ENCODE measurements at places on chromosomes 6 and 20. TPM values are rescaled to one million over a fixed set of nuclear protein-coding genes. Genes with fewer than 3 reads are reported as not detected.
A peak's percentile ranks its signal among the peaks of the same experiment; 100 is the strongest.

DNA sequence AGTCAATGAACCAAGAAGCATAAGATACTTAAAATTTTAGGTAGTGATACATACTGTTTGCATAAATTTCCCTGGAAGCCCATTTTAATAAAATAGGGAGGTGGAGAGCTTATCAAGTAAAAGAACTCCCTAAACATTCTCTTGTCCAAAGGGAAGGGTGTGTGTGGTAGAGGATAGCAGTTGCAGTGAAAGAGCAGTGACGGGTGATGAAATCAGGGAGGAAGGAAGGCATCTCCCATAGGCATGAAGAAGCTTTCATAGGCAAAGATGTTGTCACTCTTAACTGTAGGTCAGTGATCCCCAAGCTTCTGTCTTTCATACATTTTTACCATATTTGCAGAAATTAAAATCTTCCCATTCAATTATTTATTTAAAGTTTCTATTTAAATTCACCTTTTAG is 60.0 kb upstream of the ZNF831 start:
- DNase-seq = no peak
- no peak overlapping the region for H3K27ac ChIP-seq
- no peaks in the 10 kb centered on the region for H3K36me3 ChIP-seq

DNA sequence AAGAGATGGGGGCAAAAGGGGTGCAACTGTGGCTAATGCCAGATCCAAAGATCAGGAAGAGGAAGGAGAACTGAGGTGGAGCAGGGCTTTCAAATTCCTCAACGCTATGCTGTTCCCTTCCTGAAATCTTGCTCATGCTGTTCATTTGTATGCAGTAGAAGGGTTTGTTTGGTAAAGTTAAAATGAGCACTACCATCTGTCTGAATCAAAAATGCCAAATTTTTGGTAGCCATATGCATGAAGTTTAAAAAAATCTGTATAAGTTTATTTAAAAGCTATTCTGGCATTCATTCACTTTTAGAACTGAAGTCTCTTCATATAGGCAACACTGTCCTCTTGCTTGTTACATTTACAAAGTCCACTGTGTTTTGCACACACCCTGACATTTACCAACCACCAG is 82.2 kb downstream of the FAM229B start:
- no peak overlapping the region for H3K4me3 ChIP-seq
- no peaks in the 10 kb centered on the region for H3K36me3 ChIP-seq
- no peak overlapping the region for H3K27ac ChIP-seq
- no peaks in the 10 kb centered on the region for H3K27me3 ChIP-seq

The OPRM1 gene
- not detected for total RNA-seq

The PSMA7 gene
- total RNA-seq = 808 TPM

- no peak overlapping the region for H3K4me3 ChIP-seq
- no peaks in the 10 kb centered on the region for H3K27me3 ChIP-seq
- DNase-seq = no peak
- peak overlapping the region; percentile 42 for H3K27ac ChIP-seq
- H3K4me1 ChIP-seq = peaks cover 32% of the 10 kb centered on the region
Observed at GRCh38 chr6:142694054-142694453, 250.9 kb downstream of the HIVEP2 start.

DNA sequence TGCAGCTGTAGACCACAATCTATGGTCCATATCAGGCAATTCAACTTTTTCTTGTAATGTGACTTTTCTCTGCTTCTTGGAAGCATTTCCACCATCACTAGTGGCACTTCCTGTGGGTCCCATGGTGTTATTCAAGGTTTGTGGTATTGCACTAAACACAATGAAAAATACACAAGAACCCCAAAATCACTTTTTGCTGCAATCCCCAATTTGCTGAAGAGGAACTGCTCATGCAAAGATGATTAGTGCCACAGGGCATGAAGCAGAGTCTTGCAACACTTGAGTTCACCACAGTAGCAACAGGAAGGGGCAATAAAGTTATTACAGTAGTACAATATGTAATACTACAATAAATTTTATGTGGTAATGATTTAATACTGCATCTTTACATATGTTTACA is 16.8 kb upstream of the TAAR1 start:
- no peaks in the 10 kb centered on the region for H3K27me3 ChIP-seq
- DNase-seq = no peak
- H3K27ac ChIP-seq = no peak overlapping the region
- no peak overlapping the region for H3K4me3 ChIP-seq

The VWA7 gene
- 1.9 TPM for total RNA-seq

DNA sequence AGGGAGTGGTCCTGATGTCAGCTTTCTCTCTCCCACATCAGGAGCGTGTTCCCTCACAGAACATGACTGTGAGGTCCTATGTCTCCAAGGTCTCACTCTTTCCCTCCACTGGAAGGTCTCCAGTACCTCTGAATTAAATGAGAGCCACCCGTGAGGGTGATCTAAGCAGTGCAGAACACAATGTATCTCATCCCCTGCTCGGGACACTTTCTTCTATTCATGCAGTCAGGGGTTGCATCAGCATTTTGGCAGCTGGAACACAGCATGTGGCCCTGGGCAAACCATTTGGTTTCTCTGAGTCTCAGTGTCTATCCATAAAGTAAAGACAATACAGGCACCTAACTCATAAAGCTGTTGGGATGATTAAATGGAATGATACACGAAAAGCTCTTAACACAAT is 34.2 kb downstream of the MAFB start:
- H3K4me1 ChIP-seq = no peaks in the 10 kb centered on the region
- peaks cover 3% of the 10 kb centered on the region for H3K27me3 ChIP-seq
- no peaks in the 10 kb centered on the region for H3K36me3 ChIP-seq
- H3K27ac ChIP-seq = no peak overlapping the region
- DNase-seq = no peak

- H3K27me3 ChIP-seq = no peaks in the 10 kb centered on the region
- H3K27ac ChIP-seq = no peak overlapping the region
- no peaks in the 10 kb centered on the region for H3K36me3 ChIP-seq
Observed at GRCh38 chr6:144122861-144123260, 27.5 kb upstream of the STX11 start.

DNA sequence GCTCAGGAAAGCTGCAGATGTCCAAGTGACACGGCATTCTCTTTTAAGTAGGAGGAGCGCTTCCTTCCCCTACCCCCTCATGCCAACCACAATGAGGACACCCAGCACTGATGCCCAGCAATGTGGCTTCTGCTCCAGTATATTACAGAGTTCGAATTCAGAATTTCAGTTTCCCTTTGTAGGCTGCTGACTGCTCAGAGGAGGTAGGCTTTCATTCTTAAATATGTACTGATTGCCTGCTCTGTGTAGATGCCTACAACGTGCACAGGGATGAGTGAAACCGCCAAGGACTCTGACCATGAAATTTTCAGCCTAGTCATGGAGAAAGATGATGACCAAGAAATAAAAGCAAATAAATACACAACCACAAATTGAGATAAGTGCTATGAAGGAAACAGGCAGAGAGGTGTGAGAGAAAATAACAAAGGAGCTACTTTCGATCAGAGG is 50.9 kb upstream of the TNFAIP3 start:
- H3K27me3 ChIP-seq = no peaks in the 10 kb centered on the region
- H3K27ac ChIP-seq = no peak overlapping the region
- peaks cover 17% of the 10 kb centered on the region for H3K4me1 ChIP-seq
- no peak overlapping the region for H3K4me3 ChIP-seq
- DNase-seq = no peak

DNA sequence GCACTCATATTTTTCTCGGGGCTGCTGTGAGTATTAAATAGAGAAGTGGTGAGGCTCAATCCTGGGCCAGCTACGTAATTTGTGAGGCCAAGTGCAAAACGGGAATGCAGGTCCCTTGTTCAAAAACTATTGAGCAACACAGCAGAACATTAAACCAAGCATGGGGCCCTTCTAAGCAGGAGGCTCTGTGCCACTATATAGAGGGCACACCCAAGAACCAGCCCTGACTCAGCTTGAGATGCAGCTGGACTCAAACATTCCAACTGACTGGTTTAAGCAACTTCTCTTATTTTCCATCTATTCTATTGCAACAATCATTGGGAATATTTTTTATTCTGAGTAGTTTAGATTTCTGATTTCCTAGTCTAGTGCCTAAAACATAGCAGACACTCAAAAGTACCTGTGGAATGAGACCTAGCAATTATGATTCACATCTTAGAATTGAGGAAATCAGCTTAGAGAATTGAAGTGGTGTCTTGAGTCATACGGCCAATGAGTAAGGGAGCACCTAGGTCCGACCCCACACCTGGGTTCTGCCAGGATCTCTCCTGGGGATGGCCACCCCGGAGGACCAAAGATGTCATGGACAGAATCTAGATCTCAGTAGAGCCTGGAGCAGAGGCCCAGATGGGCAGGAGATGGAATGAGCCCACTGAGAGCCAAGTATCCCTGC is 1.3 kb downstream of the SIRPB2 start:
- H3K36me3 ChIP-seq = no peaks in the 10 kb centered on the region
- peak; percentile 82 for DNase-seq
- H3K27me3 ChIP-seq = no peaks in the 10 kb centered on the region
- peak overlapping the region; percentile 45 for H3K27ac ChIP-seq

The HTR1E gene
- total RNA-seq = not detected

- no peaks in the 10 kb centered on the region for H3K36me3 ChIP-seq
- no peak for DNase-seq
- H3K4me1 ChIP-seq = no peaks in the 10 kb centered on the region
- H3K27me3 ChIP-seq = no peaks in the 10 kb centered on the region
Observed at GRCh38 chr6:136624347-136624746, 74.1 kb upstream of the MAP7 start.

The PAX1 gene
- total RNA-seq = not detected

- no peaks in the 10 kb centered on the region for H3K27me3 ChIP-seq
- no peak overlapping the region for H3K27ac ChIP-seq
- peaks cover 10% of the 10 kb centered on the region for H3K36me3 ChIP-seq
- H3K4me1 ChIP-seq = peaks cover 16% of the 10 kb centered on the region
- H3K4me3 ChIP-seq = no peak overlapping the region
Observed at GRCh38 chr6:13299403-13299821, 28.9 kb downstream of the TBC1D7 start.

GRCh38 chr6:52514514-52514913 is 62.3 kb downstream of the TRAM2 start:
- no peak for DNase-seq
- H3K4me3 ChIP-seq = no peak overlapping the region
- no peaks in the 10 kb centered on the region for H3K27me3 ChIP-seq

DNA sequence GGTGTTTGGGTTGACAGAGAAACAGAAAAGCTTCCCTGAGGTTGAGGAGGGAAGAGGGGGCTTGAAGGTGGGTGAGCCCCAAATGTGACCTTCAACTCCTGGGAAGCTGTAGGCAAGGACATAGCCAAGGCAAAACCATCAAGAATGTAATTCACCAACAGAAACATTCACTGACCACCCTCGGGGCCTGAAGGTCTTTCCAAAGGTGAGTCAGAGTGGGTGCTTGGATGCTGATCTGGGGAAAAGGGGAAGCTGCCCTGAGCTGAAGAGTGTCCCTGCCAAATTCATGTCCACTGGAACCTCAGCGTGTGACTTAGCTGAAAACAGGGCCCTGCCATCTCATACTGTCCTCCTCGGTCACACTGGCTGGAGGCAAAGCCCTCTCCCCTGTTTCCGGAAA is 234.2 kb upstream of the SULF2 start:
- H3K27ac ChIP-seq = no peak overlapping the region
- peak; percentile 48 for DNase-seq
- no peaks in the 10 kb centered on the region for H3K27me3 ChIP-seq
- H3K4me1 ChIP-seq = peaks cover 32% of the 10 kb centered on the region
- H3K36me3 ChIP-seq = no peaks in the 10 kb centered on the region

DNA sequence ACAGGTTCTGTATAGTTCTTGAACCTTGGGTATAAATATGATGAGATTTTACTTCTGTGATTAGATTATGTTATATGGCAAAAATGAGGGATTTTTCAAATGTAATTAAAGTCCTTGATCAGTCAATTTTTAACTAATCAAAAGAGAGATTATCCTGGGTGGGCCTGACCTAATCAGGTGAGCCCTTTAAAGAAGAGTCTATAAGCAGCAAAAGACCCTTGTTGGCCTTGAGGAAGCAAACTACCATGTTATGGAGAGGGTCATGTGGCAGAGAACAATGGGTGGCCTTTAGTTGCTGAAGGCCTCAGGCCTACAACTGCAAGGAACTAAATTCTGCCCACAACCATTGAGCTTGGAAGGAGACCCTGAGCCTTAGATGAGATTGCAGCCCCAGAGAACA is 102.5 kb upstream of the RIPOR2 start:
- no peaks in the 10 kb centered on the region for H3K36me3 ChIP-seq
- no peak overlapping the region for H3K27ac ChIP-seq
- no peak for DNase-seq
- no peaks in the 10 kb centered on the region for H3K27me3 ChIP-seq
- H3K4me3 ChIP-seq = no peak overlapping the region
- no peaks in the 10 kb centered on the region for H3K4me1 ChIP-seq

- peaks cover 58% of the 10 kb centered on the region for H3K4me1 ChIP-seq
- DNase-seq = peak; percentile 50
- peak within 1 kb of the TSS; percentile 87 for H3K27ac ChIP-seq
- peak within 1 kb of the TSS; percentile 96 for H3K4me3 ChIP-seq
- H3K27me3 ChIP-seq = no peaks in the 10 kb centered on the region
Observed at GRCh38 chr20:47785311-47785853, at the start of gene SULF2. TSS of gene SULF2 (minus strand) at chr20:47785481. CDS start at chr20:47757363, 28,118 bp downstream.

The COX4I2 gene
- not detected for total RNA-seq
